ENCODE measurements at places on chromosomes 1 and 21. TPM values are rescaled to one million over a fixed set of nuclear protein-coding genes. Genes with fewer than 3 reads are reported as not detected.

GRCh38 chr1:21935891-21936365 lies 1.2 kb downstream of the HSPG2 start:
- DNase-seq = no peak

DNA sequence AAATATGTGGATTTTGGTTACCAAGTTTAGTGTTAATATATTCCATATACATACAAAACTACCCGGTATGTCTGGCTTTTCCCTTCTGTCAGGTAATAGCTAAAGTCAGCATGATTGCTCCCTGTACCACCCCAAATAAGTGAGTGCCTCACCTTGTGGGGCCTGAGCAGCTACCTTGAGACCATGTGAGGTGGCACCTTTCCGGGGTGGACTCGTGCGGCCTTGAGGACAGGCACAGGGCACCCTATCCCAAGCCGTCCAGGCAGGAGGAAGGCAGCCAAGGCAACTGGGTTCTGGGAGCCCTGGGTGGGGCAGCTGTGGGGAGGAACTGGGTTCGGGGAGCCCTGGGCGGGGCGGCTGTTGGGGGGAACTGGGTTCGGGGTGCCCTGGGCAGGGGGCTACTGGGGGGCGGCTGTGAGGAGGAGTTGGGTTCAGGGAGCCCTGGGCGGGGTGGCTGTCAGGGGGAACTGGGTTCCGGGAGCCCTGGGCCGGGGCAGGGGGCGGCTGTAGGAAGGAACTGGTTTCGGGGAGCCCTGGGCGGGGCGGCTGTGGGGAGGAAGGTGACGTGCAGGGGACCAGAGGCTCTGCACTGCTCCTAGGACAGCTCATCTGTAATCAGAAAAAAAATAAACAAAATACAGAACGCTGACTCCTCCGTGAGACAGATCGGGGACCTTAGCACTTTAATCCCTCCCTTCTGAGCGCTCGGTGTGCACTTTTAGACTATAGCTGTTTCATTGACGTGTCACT lies 63.3 kb downstream of the POFUT2 start:
- no peak for DNase-seq

DNA sequence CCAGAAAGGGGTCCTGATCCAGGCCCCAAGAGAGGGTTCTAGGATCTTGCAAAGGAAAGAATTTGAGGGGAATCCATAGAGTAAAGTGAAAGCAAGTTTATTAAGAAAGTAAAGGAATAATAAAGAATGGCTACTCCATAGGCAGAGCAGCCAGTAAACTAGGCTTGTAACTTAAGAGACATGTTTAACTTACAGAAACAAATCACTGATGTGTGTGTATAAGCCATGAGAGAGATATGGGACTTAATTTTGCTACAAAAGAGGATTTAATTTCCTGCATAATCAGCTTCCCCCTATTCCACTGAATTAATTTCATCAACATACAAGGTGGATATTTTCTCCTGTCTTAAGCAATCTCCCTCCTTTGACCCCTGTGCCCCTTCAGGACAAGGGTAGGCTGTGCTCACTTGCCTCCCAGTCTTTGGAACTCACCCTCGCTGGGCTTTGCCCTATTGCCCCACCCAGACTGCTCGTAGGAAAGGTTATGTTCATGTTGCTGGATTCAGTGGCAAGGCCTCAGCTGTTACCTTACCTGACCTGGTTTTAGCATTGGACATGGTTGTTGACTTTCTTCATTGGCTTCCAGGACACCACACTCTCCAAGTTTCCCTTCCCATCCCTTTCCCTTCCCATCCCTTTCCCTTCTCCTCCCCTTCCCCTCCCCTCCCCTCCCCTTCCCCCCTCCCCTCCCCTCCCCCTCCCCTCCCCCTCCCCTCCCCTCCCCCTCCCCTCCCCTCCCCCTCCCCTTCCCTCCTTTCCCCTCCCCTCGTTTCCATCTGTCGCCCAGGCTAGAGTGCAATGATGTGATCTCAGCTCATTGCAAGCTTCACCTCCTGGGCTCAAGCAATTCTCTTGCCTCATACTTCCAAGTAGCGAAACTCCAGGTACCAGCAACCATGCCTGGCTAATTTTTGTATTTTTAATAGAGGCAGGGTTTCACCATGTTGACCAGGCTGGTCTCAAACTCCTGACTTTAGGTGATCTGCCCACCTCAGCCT lies 44.6 kb downstream of the TBCE start:
- no peak for DNase-seq

GRCh38 chr1:115839679-115840237 lies 1.2 kb downstream of the NHLH2 start:
- DNase-seq = no peak

Gene USP24
- 38.9 TPM for polyA plus RNA-seq

DNA sequence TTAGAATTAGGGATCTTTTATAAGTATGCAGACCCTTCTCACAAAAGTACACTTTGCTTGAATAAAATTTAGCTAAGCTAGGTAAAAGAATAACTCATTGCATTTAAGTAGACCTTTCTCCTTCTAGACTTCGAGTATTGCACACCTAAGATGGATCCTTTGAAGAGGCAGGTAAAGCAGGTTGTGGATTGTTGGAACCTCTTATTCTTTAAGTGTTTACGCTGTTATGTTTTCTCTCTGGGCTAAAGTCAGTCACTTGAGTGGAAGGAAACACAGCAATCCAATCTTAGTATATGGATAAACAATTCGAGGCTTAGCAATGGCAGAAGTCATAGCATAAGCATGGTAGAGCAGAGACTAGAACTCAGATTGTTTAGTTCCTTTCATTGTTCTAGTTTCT lies 11.4 kb downstream of the MAGI3 start:
- DNase-seq = no peak

DNA sequence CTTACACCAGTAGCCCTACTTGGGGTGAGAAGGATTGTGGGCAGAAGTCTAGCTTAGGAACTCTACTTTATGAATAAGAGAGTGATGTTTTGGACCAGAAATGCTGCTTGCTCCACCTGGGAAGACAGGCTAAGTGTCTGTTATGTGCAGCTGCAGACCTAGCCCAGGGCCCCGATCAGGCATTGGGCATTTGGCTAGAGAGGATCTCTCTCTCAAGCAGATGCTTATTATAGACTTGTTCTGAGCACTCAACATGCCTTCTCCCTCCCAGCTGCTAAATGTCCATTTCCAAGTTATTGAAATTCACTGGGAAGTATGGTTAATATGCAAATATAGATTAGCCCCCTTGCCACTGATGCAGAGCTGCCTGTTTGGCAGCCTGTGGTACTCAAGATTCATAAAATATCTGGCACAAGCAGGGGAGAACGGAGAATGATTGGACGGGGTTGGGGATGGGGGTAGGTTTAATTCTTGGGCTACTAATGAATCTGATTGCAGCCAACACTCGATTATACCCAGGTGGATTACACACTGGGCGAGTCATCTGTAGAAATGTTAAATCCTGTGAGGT lies 115.9 kb downstream of the KCND3 start:
- DNase-seq = no peak

DNA sequence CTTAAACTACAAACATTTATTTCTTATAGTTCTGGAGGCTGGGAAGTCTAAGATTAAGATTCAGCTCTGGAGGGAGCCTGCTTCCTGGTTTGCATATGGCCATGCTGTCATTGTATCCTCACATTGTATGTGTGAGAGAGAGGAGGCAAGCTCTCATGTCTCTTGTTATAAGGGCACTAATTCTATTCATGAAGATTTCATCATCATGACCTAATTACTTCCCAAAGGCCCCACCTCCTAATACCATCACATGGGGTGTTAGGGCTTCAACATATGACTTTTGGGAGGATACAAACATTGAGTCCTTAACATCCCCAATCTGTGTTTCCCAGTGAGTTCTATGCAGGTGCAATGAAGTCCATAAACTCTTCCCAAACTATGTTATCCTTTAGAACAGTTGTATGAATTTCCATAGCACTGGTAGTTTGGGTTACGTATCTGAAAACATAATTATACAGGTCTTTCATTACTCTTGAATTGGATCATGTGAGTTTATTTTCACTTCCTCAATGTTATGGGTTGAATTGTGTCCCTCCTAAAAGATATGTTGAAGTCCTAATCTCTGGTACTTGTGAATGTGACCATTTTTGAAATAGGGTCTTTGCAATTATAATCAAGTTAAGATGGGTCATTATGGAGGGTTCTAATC lies 124.2 kb downstream of the RUNX1 start:
- no peak for DNase-seq

- DNase-seq = no peak
Observed at GRCh38 chr1:25065795-25066238, 135.7 kb upstream of the RUNX3 start.

Gene MCOLN2
- polyA plus RNA-seq = not detected

Gene VANGL2
- polyA plus RNA-seq = 10.7 TPM

Gene SH2D5
- polyA plus RNA-seq = 0.31 TPM

Gene OVAAL
- polyA plus RNA-seq = 0.16 TPM

- no peak for DNase-seq
Observed at GRCh38 chr1:89779151-89779940, 41.5 kb upstream of the LRRC8D start.

DNA sequence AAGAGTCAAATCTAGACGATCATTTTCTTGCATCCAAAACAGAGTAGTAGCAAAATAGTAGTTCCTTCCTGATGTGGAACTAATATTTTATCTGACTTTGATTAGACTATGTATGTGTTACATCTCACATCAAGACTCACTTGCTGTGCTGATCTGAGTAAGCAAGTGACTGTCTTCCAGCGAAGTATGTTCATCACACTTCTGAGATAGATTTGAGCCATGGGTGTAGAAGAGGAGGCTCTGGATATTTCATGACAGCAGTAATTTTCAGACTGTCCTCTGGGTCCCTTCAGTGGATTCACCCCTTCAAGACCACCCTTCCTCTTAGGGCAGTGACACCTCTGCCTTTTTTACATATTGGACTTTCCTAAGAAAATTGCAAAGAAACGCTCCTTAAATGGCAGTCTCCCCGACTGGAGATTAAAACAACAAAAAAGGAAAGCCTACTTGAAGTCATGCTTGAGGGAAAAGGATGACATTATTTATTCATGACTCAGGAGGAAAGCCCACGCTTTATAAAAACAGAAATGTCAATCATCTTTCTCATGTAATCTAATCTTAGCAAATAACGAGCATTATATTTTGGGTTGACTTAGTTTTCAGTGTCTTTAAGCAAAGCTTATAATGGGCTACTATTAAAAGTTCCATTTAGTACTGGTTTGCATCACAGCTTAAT lies 22.8 kb downstream of the ATP1B1 start:
- no peak for DNase-seq

DNA sequence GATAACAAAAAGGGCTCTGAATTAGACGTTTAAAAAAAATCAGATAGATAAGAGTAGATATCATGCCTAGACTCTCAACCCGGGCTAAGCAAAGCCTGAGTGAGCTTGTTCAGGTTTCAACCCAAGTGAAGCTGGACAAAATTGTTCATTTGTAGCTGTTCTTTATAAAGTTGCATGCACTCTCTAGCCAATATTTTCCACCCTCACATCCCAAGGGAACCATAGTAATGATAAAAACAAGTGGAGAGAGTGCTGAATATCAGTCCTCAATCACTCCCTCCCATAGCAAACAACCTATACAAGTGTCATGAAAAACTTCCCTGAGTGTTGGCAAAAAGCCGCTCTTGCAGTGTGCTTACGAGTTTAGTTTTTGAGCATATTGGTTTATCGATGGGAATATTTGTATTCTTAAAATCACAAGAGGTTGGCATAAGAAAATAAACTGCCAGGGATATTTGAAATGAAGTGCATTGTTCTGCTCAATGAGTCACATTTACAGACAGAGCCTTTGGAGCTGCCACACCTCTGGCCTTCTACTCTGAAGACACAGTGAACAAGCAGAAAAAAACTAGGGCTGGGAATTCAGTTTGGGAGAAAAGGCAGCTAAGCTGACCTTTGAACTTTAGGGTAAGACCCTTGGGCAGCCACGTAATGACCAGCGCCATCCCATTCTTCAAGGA lies 2.2 kb upstream of the CLCA2 start:
- DNase-seq = no peak

- no peak for DNase-seq
Observed at GRCh38 chr1:66893712-66894111, 30.9 kb downstream of the DNAI4 start.

DNA sequence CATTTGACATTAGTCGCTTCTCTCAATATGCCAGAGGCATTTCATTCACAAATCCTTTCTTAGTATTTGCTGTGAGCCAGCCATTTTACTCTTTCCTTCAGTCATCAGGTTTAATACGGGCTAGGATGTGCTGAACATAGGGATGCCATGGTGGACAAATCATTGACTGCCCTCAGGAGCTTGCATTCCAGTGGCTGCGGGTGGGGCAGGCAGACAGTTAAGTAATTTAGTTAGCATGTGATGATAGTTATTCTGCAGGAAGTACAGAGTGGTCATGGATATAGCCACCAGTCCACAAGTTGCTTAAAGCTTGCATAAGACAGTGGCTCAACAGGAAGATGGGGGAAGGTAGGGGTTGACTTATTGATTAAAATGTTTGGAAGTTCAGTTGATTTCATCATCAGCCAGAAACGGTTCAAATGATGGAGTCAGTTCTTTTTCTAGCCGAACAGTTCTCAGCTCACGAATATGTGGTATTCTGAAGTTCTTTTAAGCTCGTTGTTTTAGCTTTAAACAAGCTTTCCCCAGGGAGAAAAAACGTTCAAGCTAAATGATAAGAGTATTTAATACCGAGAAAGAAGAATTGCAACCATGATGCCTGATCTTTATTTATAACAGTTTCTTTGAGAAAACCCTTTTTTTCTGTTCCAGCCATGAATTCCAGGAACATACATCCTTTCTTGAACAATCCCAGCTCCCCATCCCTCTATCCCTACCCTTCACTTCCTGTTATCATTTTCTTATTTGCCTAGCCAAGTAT lies 1.4 kb downstream of the SLC22A15 start:
- no peak for DNase-seq

Gene KRTAP19-1
- not detected for polyA plus RNA-seq

DNA sequence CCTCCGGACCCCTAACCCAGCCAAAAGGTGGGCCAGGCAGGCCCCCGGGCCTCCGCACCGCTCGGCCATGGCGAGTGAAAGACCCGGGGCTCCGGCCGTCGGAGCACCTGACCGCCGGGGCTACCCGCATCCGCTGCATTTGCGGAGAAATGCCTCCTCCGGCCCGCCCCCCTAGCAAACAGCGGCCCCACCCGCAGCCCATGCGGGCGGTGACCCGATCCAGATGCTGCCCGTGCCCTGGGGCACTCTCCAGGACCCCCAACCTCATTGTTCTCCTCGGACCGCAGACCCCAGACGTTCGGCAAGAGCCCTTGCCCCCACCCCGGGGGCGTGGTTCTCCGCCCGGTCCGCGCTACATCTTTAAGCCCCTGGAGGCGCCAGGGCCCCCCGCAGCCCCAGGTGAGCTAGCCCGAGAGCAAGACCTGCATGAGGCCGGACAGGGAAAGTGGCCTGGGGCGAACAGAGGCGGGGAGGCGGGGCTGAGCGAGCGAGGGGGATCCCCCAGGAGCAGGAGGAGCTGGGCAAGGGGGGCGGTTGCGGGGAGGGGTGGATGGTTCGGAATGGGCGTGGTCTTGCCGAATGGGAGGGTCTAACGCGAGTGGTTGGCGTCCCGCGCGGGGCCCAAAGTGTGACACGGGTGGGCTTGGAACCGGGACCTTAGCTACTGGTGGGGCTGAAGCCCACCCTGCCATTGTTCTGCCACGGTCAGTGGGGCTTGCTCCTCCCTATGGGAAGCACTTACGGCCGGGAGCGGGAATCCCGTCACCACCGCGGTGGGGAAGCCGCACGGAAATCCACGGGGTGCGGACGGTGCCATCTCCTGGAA lies 6.3 kb upstream of the CRYBG2 start:
- DNase-seq = no peak

Gene LCE6A
- not detected for polyA plus RNA-seq

- DNase-seq = no peak
Observed at GRCh38 chr1:41835485-41835884, 83.2 kb downstream of the HIVEP3 start.

Data from muscle of arm (tissue), 14 donors.